ENCODE measurements at places on chromosomes 7 and 10.

DNA sequence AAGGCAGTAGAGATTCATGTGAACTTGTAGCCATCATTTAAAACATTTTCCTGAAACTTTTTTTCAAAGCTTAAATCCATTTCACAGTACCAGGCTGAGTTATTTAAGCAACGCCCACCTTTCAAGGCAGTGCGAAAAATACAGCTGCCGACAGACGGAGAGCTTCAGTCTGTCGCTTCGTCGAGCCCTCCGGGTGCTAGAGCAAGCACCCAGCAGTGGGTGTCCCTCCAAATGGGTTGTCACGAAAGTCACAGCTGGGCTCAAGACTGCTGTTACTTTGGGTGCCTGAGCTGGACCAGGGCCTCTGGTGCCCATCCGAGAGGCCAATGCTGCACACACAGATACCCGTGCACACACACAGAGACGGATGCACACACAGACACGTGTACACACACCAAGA, 135.6 kb downstream of the TCERG1L start:
- DNase-seq = no peak

- DNase-seq = no peak
Measured at GRCh38 chr7:45229156-45229920, 71.7 kb downstream of the RAMP3 start.

DNA sequence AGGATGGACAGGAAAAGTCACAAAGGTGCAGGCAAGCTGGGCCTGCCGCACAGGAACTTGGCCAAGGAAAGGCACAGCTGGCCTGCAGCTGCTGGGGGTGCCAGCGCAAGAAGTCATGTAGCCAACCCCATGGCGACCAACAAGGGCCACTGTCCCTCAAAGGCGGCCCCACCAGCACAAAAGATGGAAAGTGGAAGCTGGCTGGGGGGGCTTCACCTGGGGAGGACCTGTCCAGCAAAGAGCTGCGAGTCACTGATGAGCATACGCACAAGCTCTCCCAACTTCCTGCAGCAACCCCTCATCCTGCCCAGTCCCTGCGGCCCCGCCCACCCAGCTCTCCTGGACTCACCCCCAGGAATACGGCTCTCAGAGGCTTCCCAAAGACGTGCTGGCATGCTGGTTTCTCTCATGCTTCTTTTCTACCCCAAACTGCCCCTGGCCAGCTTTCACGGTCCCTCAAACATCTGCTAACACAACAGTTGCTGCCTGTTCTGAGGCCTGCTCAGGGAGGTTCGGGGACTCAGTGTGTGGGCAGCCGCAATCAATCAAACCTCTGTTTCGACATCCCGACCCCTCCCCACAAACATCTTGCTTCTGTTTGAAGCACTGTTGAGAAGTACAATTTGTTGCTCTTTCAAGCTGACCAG, 67.6 kb downstream of the FAM53B start:
- DNase-seq = no peak

DNA sequence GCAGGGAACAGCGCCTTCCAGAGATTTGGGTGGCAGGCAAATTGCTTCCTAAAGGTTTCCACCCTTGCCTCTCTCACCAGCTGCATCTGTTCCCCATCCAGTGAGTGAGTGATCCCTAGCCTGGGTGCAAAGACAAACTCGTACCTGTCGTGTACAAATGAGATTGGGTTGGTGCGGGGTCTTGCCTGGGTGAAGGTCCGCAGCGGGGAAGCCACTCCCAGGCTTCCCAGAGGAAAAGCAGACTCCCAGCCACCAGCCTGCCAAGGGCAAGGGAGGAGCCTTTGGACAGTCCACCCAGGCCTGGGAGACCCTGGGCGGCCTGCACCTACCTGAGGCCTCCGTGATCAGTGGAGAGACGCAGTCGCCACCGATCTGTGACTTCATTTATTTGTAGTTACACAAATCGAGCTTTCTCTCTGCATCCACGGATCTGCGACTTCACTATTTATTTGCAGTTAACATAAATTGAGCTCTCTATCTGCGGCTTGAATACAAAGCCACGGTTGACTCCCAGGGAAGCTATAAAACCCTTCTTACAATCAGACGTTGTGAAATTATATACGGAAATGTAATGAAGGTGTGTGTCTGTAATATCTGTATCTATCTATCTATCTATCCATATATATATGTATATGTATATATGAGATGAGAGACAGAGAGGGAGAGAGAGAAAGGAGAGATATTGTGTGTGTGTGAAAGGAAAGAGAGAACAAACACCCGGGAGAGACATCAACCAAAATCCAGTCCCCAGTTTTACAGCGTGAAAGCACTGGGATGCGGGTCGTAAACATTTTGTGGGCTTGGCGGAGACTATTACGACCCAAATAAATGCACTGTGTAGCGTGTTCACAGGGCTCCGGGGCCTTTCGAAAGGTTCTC, 3.0 kb upstream of the HOXA7 start:
- no peak for DNase-seq

- no peak for DNase-seq
Measured at GRCh38 chr10:12479437-12479844, 130.1 kb downstream of the CAMK1D start.

GRCh38 chr7:30142710-30143109, 7.9 kb downstream of the MTURN start:
- DNase-seq = peak; percentile 69

Measured in left cardiac atrium (tissue), 4 donors.